ENCODE measurements at places on chromosomes 5 and 9.

GRCh38 chr5:87099291-87099839 lies 168.3 kb upstream of the RASA1 start:
- no peak for DNase-seq

DNA sequence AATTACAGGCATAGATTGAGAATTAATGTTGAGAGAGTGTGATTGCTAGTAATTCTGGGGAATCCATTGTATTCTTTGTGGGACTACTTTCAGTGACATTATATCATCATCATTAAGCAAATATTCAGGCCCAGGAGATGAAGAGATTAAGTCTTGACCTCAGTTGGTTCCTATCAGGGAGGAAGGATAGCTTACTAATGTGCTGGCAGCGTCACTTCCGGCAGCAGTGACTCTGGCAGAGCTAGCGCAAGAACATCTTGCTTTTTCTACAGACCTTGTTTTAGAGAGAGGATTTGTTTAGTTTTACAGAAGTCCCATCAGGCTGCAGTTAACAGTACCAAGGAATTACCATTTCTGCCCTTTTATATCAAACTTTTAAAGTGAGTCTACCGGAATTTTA lies 20.3 kb downstream of the OSTF1 start:
- DNase-seq, result no peak

DNA sequence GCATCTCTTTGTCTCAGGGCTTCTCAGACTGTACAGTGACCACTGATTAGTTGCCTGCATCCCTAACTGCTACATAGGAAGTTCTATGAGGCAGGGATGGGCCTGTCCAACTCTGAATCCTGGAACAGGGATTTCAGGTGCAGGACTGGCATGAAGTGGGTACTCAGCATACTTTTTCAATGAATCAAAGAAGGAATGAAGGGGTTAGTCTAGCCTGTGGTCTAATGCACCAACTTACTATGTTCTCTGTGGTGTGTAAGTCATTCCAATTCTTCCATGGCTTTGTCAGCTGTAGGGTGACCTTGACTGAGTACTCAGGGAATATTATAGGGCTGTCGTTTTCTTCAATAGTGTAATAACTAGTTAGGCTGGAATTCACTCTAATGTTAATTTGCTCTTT lies 8.3 kb downstream of the COL15A1 start:
- DNase-seq, result no peak

GRCh38 chr9:107931071-107931715 lies 441.6 kb upstream of the KLF4 start:
- no peak for DNase-seq

DNA sequence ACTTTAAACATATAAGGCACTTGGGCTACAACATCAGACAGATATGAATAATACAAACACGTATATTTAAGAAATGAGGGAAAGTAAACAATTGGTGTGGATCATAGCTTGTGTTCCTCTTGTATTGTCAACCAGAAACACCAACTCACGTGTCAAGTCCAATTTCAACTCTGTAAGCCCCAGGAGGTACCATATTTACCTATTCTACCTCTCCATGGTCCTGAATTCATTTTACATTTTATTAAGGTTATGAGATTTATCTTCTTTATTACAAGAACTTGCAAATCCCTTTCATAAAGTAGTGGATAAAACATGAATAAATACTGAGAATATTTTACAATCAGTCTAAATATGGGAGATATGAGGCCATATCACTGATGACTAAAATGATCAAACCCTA lies 501.6 kb downstream of the MAT2B start:
- no peak for DNase-seq

DNA sequence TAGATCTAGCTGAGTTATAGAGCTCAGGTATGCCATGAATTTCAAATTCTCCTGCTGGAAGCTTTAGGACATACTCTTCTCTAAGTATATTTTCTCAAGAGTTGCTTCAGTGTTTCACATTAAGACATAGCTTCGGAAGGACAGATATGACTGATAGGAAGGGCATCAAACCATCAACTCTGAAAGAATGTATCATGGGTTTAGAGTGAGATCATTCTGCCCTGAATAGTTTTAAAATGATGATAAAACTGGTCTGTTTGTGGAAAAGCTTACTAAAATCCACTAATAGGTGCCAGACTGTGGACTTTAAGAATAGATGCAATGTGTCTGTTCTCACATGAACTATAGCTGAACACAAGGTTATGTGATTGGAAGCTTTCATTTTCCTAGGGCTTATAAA lies 8.4 kb downstream of the SPEF2 start:
- DNase-seq, result no peak

GRCh38 chr5:58064801-58065200 lies 395.1 kb downstream of the PLK2 start:
- DNase-seq, result no peak
